ENCODE measurements at places on chromosomes 4 and X. TPM values are rescaled to one million over a fixed set of nuclear protein-coding genes. Genes with fewer than 3 reads are reported as not detected.

DNA sequence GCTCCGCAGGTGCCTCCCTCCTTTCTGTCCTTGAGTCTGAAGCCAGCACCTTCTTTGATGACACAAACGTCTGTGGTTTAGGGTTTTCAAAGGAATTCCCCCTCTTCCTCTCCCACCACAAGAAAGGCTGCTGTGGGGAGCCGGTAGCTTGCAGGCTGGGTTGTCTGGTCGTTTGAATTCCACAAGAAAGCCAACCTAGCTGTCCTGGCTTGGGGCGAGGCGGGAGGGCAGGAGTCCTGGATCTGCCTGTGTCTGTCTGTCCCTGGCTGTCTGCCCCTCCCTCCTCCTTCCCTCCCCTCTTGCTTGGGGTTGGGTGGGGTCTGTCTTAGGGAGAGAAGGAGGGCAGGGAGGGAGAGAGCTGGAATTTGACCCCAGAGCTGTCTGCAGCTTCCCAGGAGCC, 56.3 kb downstream of the SHROOM2 start:
- DNase-seq = no peak

DNA sequence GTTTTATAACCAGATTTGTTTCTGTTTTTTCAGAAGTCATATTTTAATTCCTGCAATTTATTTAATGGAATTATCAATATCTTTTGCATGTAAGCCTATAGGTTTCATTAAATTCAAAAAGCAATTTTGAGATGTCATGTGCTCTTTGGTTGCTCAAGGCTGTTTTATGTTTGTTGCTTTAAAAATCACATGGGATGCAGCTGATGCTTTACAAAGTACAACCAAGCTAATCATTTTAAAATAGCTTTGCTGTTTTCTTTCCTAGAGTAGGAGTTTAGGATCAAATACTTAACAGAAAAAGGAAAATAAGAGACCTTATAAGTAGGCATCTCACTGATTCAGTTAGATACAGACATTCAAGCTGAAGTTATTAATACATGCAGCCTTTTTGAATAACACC, 11.3 kb downstream of the CPEB2 start:
- DNase-seq = no peak

OCIAD1 gene
- 147 TPM for total RNA-seq

GRCh38 chr4:144338148-144338547, 197.6 kb upstream of the GYPA start:
- DNase-seq = no peak

GRCh38 chr4:83639849-83640493, 104.1 kb downstream of the GPAT3 start:
- DNase-seq = peak; percentile 83

DNA sequence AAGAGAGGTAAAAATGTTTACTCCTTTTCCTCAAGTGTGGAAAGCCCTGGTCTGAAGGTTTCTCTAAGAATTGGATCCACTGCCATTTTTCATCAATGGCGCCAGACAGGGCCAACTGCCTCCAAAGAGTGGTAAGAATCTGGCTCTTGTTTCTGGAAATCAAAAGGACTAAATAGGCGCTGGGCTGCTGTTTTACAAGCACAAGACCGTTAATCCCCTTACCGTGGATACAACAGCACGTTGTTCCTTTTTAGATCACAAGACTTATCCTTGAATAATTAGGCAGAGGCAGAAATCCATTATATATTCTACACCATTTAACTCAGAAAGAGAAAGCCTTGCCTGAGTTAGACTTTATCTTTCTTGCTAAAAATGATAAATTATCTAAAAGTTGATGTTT, 10.6 kb downstream of the CLTRN start:
- no peak for DNase-seq

DNA sequence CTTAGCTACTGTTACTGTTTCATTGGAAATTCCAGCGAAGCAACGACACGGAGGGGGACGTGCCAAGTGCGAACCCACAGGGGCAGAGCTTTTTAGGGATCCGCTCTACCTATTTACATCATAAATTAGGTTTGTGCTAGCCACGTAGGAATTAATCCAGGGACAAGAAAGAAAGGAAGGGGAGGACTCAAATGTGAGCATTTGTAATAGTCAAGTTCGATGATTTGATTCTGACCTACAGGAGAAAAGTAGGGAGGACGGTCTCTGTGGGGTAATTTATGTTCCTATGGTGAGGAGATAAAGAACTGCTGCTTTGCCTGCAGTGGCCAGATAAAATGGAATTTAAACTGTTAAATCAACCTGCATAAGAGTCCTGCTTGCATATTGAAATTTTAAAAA, 1.7 kb downstream of the INTS6L start:
- DNase-seq = no peak

DUX4 gene
- not detected for total RNA-seq

AMOT gene
- total RNA-seq = 1.5 TPM

DSPP gene
- not detected for total RNA-seq

DNA sequence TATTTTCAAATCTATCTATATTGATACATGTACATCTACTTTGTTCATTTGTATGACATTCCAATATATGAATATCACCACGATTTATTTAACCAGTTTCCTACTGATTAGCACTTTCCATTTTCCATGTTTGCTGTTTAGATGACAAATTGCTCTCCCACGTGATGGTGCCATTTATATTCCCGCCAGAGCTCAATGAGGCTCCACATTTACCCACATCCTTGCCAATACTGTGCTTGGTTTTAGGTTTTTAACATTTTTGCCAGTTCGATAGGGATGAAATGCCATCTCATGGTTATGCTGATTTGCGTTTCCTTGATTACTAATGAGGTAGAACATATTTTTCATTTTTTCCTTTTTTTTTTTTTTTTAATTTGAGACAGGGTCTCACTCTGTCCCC, 86.7 kb upstream of the TRIM2 start:
- no peak for DNase-seq

DNA sequence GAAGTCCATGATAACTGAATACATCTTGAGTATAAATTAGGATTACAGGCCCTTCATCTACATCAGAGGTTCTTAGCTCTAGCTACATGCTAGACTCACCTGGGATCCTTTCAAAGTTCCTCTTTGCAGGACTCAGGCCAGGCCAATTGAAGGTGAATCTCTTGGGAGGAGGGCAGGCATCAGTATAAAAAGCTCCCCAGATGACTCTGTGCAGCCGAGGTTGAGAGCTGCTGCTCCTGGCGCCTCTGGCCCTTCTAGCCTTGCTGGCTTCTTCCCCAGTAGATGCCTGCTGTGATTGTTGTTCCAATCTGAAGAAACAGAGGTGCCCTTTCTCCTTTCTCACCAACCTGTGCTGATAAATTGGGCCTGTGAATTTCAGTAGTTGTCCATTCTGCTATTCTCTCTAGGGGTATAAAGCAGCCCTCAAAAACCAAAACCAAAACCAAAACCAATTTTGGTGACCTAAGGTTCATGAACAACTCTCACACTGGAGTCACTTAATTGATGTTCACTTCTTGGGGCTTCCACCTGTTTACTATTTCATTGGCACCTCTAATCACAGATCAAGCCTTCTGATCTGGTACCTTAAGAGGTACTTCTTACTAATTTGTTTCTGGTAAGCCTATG, 78.7 kb downstream of the SUPT20HL2 start:
- DNase-seq = no peak

SPIN2A gene
- total RNA-seq = not detected

LONRF3 gene
- total RNA-seq = 0.54 TPM

- no peak for DNase-seq
These were observed 27.0 kb downstream of the PROM1 start for GRCh38 chr4:16056681-16057385.

- no peak for DNase-seq
These were observed 75.3 kb downstream of the METTL14 start for GRCh38 chr4:118760493-118760892.

GRCh38 chr4:116736756-116737155, 348.6 kb downstream of the TRAM1L1 start:
- DNase-seq = no peak

MAGEB2 gene
- not detected for total RNA-seq

DNA sequence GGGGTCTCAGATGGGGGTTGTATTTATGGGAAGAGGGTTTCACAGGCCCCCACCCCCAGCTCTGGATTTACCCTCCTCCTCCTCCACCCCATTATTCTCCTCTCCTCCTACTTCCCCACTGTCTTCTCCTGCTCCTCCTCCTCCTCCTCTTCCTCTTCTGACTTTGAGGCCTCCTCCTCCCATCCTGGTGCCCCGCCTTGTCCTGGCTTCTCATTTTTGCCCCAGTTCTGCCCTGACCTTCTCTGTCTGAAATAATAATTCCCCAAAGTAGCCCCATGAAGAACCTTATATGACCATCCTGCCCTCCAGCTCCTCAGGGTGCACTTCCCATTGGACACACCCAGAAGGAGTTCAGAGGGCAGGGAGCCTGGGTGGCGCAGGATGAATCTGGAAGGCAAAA, 351.4 kb upstream of the GATB start:
- no peak for DNase-seq

IL3RA gene
- not detected for total RNA-seq

PPP2R2C gene
- total RNA-seq = not detected

- DNase-seq = no peak
These were observed 12.4 kb downstream of the CTSO start for GRCh38 chr4:155941085-155941790.

EFHC2 gene
- not detected for total RNA-seq

CDS1 gene
- total RNA-seq = not detected

TRIM2 gene
- 26.4 TPM for total RNA-seq

NUDT11 gene
- 12.4 TPM for total RNA-seq

DNA sequence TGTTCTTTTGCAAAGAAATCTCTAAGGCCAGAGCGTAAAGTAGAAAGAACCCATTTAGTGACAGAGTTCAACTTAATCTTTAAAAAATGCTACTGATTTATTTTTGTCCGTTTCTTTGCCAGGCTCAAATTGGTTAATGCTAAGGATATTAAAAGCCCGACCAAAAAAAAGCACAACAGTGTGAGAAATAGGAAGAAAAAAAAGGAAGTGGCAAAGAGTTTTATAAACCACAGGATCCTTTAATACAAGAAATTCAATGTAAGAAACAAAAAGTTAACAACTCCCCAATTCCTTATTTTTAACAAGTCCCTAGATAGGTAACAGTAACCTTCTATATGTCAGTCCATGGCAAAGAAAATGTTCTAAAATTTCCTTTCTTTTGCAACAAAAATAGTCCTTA, 480.4 kb downstream of the ACTRT1 start:
- no peak for DNase-seq

GRCh38 chrX:66015152-66015831, 24.6 kb downstream of the VSIG4 start:
- DNase-seq = no peak

P2RY4 gene
- not detected for total RNA-seq

DNA sequence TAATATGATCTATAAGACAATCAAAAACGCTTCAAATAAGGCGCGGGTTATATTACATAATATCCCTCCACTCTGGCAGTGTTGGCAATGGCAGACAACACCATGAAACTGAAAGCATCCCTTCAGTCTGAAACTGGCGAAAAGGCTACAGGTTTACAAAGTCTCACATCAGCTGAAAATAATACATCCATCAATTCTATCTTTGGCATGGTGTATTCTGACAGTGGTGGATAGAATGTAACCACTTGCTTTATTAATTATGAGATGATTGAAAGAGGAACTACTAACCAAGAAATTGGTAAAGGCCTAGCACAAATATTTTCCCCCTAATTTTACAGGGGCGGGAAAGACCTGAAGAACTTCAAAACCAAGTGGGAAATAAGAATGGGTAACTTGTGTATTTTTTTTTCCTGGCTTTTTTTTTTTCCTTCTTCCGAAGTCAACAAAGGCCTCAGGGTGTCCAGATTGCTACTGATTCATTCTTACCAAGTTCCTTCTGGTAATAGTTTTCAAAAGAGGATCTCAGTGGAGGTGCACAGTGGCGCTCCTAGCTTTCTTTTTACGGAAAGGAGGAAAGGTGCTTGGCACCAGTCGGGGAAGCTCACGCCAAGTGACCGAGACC, 728 bp downstream of the UBA6 start:
- peak; percentile 64 for DNase-seq

DNA sequence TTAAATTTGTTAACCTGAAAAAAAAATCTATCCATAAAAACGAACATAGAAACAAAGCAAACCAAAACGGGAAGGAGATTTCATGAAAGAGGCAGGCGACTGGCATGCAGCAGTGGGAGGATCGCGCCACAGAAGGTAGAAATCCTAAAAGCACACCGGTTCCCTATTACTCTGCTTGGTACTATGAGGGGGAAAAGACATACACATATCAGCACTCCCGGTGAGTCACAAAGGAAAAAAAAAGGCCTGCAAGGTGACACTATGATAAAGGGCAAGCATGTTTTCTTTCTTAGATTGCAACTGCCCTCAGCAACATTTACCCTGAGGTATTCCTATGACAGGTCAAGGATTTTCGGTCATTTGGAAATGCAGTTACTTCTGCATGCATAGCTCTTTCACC, 60.6 kb upstream of the NAP1L5 start:
- no peak for DNase-seq

All from GM23248 (cell line).